ENCODE measurements at places on chromosomes 16 and 17.

DNA sequence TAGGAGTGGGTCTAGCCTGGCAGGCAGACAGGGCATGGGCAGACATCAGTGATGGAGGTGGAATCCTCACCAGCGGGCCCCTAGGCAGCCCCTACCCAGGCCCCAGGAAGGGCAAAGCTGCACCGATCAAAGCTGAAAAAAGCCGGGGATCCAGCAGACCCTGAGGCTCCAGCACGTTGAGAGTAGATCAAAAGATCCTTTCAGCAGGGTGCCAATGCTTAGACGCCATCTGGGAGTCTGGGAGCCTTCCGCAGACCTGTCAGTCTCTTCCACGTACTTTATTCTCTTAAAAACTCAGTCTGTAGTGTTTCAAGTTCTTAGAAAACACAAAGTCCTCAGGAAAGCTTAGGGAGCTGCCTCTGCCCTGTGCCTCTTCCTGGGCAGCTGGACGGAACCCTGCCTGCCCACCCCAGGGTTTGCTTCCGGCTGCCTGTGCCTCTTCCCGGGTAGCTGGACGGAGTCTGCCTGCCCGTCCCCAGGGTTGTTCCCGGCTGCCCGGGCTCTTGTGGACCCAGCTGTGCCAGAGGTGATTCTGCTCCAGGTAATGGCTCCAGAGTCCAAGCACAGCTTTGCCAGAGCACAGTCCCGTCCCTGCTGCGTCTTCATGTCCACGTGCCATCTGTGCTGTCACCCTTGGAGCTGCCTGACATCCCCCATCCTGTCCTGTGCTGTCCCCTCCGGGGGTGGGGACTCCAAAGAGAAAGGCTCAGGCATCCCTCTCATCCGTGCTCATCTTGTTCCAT, 50.8 kb upstream of the PVALEF start:
- DNase-seq = no peak

DNA sequence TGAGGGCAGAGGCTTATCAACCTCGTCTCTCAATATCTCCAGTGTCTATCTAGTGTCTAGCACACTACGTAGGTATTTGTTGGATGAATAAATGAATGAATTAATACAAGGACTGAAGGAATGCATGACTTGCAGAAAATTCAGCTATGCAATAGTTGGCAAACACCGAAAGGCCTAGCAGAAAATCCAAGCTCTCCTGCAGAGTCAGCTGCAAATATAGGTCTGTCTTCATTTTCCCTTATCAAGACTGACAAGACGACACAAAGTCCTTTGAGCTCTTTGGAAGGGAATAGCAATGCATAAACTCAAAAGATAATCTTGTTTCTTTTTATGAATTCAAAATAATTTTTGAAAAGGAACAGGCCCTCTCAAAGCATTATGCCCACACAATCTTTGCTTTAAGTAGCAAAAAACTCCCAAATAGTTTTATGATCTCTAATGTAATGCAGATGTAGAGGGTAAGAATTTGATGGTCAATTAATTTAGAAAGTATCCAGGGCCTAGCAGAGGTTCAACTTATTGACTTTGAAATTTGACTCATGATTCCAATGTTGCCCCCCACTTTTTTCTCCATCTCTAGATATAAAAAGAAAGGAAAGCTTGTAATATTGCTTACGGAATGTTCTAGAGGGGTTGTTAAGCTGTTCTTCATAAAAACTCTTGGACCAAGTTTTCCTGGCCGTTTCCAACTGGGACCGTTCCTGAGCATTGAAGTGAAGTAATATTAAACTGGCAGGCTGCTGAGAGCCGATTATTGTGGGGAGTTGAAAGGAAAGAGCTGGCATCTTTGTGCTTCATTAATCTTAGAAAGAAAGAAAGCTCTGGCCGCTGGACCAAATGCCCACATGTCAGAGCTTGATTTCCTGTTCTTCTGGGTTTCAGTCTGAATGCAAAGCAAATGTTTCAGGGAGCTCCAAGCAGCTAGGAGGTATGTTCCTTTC, 227.3 kb downstream of the HS3ST3A1 start:
- DNase-seq = no peak

DNA sequence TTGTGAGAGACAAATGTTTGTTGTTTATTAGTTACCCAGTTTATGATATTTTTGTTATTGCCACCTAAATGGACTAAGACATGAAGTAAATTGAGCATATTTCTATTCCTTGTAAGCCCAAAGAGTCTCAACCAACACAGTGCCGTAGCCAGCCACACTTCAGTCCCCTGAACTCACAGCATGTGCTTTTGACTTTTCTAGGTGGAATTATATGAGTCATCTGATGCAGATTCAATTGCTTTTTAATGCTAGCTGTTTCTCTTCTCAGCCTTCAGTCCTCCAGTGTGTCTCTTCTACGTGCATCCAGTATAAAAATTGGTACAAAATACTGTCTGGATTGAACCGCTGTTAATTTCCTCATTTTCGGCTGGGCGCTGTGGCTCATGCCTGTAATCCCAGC, 39.0 kb downstream of the IQCK start:
- no peak for DNase-seq

GRCh38 chr17:78223061-78223460, 8.4 kb upstream of the TMEM235 start:
- DNase-seq = no peak

DNA sequence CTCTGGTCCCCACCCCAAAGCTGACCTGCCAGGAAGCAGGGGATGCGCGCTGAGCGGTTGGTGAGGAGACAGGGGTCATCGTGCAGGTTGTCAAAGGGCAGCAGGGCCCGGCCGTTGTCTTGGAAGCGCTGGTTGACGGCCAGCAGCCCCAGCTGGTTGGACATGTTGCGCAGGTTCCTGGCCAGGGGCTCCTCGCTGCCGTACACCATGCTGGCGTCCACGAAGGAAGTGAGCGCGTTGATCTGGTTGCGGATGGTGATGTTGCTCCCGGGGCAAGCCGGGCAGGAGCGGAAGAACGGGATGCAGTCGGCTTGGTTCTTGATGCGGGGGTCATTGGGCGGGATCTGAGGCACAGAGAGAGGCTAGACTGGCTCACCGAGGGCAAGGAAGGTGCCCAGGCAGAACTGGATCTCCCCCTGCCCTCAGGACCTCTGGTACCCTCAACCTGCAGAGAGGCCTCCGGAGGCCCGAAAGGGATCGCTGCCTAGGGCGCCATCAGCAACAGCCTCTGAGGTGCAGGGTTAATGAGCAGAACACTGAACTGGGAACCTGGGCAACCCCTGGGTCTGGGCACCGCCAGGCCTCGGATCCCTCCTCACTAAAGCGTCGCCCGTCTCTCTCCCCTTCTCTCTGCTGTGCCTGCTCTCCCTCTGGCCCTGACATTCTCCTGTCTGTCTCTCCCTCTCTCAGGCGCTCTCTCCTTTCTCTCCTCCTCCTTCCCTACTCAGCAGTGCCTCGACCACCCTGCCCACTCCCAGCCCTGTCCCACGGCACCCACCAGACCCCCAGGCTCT, 2.7 kb downstream of the MPO start:
- DNase-seq = no peak

All from GM20000 (cell line).